ENCODE measurements at places on chromosomes 7 and 10.
A peak's percentile ranks its signal among the peaks of the same experiment; 100 is the strongest.

GRCh38 chr7:78635026-78635793, 818.3 kb downstream of the MAGI2 start:
- no peak for DNase-seq

DNA sequence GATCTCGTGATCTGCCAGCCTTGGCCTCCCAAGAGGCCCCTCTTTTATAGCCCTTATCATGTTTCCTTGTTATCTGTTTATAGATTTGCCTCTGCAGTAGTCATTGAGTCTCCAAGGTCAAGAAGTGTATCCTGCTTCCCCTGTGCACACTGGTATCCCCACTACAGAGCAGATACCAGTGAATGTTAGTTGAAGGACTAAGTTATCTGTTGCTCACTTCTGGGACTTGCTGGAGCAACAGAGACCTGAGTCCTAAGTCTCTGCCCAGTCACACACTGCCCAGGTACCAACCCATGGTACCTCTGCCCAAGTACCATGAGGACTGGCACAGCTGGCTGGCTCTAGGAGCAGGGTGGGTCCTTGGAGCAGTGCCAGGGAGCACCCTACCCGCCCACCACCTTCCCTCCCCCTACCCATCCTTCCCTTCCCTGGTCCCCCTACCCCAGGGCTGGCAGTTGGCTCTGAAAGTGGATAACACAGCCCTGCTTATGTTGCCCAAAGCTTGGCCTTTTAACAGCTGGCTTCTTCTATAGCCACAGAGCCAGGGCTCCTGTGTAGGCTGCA, 26.5 kb upstream of the PDCD4 start:
- no peak for DNase-seq

DNA sequence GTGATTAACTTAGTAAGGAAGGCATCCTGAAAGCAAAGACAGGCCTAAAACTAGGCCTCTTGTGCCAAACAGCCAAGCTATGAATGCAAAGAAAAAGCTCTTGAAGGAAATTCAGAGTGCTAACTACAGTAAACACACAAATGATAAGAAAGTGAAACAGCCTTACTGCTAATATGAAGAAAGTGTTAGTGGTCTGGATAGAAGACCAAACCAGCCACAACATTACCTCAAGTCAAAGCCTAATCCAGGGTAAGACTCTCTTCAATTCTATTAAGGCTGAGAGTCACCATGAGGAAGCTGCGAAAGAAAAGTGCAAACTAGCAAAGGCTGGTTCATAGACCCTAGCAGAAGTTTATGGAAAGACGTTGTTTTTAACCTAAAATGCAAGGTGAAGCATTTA, 66.0 kb downstream of the IPMK start:
- DNase-seq, result no peak

DNA sequence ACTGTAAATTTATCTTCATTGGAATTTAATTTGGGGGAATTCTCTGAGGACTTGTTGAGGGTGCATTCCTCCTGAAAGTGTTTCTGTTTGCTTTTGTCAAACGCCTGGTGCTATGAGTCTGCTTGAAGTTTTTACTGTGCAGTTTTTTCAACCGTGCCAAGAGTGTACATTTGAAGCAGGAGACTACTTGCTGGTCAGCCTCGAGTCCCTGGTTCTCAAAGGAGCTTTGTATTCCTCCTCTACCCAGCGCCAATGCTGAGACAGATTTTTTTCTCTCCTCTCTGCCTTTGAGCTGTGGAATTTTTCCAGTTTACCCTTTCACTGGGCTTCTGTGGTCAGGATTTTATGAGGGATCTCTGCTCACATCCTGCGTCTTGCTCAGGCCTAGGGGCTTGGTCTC, 62.1 kb downstream of the NPY start:
- no peak for DNase-seq

- no peak for DNase-seq
Observed at GRCh38 chr10:88538048-88538447, 45.1 kb downstream of the RNLS start.

DNA sequence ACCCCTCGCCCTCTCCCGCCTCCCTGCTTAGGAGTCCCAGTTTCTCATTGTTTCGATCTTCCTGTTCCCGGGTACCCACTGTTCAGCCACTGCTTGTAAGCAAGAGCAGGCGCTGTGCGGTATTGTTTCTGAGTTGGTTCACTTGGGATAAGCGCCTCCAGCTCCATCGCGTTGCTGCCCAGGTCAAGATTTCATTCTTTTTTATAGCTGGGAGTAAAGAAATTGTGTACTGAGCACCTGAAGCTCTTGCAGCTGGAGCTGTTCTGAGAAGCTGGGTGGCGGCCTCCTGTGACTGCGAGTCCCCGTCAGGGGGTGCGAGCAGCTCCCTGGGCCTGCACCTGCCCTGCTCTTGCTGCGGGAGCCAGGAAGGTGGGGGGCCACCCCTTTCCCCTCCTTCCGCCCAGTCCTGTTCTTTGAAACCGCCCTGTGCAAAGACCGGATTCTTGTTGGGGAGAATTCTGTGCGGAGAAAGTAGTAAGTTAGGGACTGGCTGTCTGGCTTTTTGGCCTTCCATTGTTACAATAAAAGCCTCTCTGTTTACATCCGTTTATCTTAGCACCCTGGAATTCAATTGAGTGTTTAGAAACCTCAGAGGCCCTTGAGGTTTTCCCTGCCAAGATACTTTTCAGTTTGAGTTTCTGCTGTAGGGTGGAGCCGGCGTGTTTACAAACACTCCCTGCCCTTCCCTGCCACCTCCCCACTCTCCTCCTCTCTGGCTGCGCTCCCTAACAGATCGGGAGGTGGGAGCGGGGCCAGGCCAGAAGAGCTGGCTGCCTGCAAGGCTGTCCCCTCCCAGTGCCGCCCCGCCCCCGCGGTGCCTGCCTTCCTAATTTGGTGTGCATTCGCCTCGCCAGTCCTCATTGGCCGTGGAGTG, 30.8 kb upstream of the AP5Z1 start:
- DNase-seq, result peak; percentile 69

DNA sequence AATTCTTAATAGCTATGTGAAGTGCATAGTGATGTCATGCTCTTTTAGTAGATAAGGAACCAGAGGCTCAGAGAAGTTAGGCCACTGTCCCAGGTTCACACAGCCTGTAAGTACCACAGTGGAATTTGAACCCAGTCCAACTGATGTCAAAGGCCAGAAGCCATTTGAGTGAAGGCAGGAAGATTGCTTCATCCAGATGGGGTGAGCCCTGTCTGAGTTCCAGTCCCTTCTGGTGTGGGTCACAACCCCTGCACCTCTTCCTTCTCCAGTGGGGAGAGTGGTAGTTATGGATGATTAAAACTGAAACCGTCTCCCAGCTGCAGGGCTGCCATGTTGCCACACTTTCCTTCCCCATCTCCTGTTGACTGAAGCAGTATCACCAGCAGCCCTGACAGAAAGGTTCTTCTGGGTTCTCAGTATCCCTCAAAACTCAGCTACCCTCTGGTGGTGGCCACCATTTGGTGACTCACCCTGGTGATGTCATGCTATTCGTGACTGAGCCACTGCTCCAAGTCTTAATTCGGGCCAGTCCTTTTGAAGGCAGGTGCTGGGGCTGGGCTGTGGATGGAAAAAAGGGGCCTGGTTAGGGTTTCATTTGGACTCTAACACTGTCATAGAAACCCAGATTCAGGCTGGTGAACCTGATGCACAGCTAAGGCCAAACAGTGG, 1.5 kb upstream of the C10orf95 start:
- peak; percentile 69 for DNase-seq

DNA sequence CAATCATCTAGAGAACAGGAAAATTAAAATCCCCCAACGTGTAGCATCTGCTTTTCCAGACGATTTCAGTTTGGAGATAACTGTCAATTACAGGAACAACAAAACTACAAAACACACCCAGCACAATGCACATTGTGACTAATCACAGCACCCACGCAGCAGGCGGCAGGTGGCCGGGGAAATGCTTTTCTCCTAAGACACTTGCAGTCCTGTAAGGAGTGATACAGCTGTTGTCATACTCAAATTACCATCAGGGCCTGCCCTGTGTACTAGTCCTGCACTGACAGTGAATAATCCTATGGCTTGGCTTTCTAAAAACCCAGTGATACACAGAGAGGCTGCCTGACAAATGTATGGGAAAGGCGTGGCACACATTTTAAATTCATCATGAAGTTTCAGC, 37.8 kb downstream of the COBL start:
- DNase-seq, result no peak

Measured in stimulated activated naive CD4-positive, alpha-beta T cell treated with Interleukin-2 at 50 U/mL for 16 hours (primary cell).